ENCODE measurements at places on chromosomes 6 and 20. TPM values are rescaled to one million over a fixed set of nuclear protein-coding genes. Genes with fewer than 3 reads are reported as not detected.

DNA sequence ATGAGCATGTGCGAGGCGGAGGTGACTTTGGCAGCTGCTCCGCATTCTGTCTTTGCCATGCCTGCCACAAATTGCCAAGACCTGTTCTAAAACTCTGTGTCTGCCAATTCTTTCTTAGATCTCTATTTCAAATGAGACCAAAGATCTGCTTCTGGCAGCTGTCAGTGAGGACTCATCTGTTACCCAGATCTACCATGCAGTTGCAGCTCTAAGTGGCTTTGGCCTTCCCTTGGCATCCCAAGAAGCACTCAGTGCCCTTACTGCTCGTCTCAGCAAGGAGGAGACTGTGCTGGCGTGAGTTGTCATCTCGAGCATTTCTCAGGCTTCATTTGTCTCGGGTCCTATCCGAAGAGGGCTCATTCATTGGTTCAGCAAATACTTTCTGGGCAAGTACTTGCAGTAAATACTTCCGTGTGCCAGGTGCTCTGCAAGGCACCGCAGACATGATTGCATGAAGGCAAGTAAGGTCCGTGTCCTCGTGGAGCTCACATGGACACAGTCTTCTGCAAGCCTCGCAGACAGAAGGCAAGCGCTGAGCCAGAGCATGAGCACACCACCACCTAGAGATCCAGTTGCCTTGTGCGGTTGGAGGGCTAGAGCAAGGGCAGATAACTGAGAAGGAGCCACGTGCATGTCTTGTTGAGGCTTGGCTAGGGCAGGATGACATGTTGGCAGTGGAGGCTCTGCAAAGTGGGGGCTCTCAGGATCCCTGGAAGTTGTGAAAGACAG lies 19.7 kb upstream of the MROH8 start:
- H3K36me3 ChIP-seq = no peaks in the 10 kb centered on the region
- H3K27me3 ChIP-seq = no peaks in the 10 kb centered on the region
- peak; percentile 41 for DNase-seq
- no peak overlapping the region for H3K4me3 ChIP-seq

- no peak overlapping the region for H3K4me3 ChIP-seq
- H3K27me3 ChIP-seq = no peaks in the 10 kb centered on the region
- H3K4me1 ChIP-seq = peaks cover 44% of the 10 kb centered on the region
- H3K36me3 ChIP-seq = no peaks in the 10 kb centered on the region
- peak overlapping the region; percentile 61 for H3K27ac ChIP-seq
Observed at GRCh38 chr6:20118892-20119291, 93.4 kb downstream of the MBOAT1 start.

GRCh38 chr6:14178083-14178445 lies 60.5 kb downstream of the CD83 start:
- H3K27ac ChIP-seq = no peak overlapping the region
- H3K36me3 ChIP-seq = no peaks in the 10 kb centered on the region
- no peak overlapping the region for H3K4me3 ChIP-seq
- DNase-seq = no peak

DNA sequence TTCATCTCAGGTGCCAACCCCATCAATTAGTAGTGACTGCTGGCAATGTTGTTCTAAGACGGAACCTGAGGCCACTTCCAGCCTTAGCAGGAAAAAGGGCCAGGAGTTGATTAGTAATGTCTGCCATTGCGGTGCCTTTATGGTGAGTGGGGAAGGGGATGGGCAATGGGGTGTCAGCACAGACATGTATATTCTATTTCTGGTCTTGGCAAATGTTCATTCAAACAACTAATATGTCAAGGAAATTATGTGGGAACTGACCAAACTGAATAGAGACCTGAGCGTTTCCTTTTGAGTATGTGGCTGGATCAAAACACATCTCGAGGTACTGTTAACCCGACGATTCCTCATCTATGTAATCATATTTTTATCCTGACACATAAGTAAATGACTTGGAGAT lies 34.6 kb upstream of the BMP2 start:
- no peaks in the 10 kb centered on the region for H3K27me3 ChIP-seq
- H3K4me3 ChIP-seq = no peak overlapping the region
- H3K27ac ChIP-seq = no peak overlapping the region
- H3K4me1 ChIP-seq = peaks cover 4% of the 10 kb centered on the region
- no peak for DNase-seq

DNA sequence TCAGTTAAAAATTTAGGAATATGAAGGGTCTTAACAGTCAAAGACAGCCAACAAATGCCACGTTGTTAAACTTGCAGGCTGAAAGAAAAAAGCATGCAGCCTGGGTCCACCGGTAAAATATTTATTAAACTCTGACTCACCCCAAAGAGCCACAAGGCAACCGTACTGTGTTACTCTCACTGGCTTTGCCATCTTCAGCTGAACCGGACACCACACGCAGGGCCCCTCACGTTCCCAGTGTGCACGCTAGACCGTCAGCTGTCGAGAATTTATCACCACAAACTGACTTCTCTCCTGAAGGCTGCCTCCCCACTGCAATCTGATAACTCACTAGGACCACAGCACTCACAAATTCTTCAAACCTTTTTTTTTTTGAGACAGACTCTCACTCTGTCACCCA lies 30.7 kb downstream of the HUS1B start:
- H3K27me3 ChIP-seq = no peaks in the 10 kb centered on the region
- H3K36me3 ChIP-seq = no peaks in the 10 kb centered on the region
- no peak overlapping the region for H3K4me3 ChIP-seq
- H3K27ac ChIP-seq = no peak overlapping the region
- H3K4me1 ChIP-seq = peaks cover 7% of the 10 kb centered on the region

Gene MAVS
- 64.5 TPM for total RNA-seq

Measured in gastrocnemius medialis (tissue), 4 donors.